ENCODE measurements at places on chromosomes 3 and 15. TPM values are rescaled to one million over a fixed set of nuclear protein-coding genes. Genes with fewer than 3 reads are reported as not detected.

PAQR5 gene
- total RNA-seq: not detected

DNA sequence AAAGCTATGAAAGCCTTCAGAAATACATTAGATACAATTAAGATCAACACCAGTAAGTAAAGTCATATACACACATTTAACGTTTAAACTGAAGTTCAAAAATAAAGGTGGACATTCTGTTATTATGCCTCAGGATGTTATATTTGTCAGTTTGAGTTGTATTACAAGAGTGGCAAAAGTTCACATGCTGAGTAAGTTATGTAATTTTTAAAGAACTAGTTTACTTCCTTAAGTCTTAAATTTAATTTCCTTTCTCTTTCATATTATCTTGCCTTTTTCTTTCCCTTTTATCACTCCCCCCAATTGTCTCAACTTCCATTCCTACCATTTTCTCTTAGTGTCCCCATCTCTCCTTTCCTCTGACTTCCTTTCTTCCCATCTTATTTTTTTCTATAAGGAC lies 4.9 kb upstream of the GPR87 start:
- H3K36me3 ChIP-seq: peaks cover 2% of the 10 kb centered on the region
- peaks cover 35% of the 10 kb centered on the region for H3K27me3 ChIP-seq
- H3K4me3 ChIP-seq: no peak overlapping the region
- no peak for DNase-seq
- no peaks in the 10 kb centered on the region for H3K4me1 ChIP-seq

GRCh38 chr3:186825294-186825821 lies 17.2 kb upstream of the ADIPOQ start:
- no peak for DNase-seq
- no peak overlapping the region for H3K27ac ChIP-seq
- peak overlapping the region; percentile 83 for H3K4me3 ChIP-seq
- peaks cover 18% of the 10 kb centered on the region for H3K4me1 ChIP-seq
- no peaks in the 10 kb centered on the region for H3K36me3 ChIP-seq

GRCh38 chr3:8937064-8938020 lies 25.9 kb downstream of the RAD18 start:
- peaks cover 12% of the 10 kb centered on the region for H3K4me1 ChIP-seq
- no peaks in the 10 kb centered on the region for H3K27me3 ChIP-seq
- no peak overlapping the region for H3K27ac ChIP-seq
- DNase-seq: no peak

- H3K4me3 ChIP-seq: no peak overlapping the region
- no peak for DNase-seq
- H3K27me3 ChIP-seq: peaks cover 47% of the 10 kb centered on the region
- peaks cover 11% of the 10 kb centered on the region for H3K36me3 ChIP-seq
These were observed 4.0 kb downstream of the CCDC33 start for GRCh38 chr15:74240002-74240568.

DNA sequence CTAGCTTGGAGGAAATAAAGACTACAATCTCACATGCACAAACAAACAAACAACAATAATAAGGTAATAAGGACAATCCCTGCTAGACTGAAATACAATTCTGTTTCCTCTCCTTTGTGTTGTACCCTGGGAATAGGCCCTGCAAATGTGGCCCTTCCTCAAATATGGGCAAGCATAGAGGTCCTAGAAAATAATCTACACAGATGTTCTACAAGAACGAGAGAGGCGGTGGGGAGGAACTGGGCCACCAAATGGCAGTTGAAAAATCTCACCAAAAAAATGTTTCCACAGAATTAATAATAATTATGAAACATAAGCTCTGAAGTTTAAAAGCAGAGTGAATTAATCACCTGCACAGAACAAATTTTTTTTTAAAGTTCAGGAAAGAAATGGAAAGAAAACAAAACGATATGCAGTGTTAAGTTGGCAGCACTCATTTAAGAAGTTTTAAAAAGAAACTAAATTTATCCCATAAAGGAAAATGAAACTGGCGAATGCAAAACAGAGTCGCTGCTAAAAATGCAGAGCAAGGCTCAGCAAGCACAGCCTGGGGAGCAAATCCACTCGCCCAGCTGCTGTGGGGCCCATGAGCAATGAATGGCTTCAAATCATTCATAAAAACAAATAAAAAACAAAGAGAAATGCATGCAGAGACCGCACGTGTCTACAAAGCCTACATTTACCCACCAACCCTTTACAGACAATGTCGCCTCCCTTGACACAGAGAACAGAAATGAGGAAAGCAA lies 475.4 kb downstream of the OCA2 start:
- H3K4me1 ChIP-seq: no peaks in the 10 kb centered on the region
- H3K4me3 ChIP-seq: no peak overlapping the region
- H3K36me3 ChIP-seq: no peaks in the 10 kb centered on the region
- no peak overlapping the region for H3K27ac ChIP-seq

ZNF774 gene
- total RNA-seq: 0.15 TPM

DNA sequence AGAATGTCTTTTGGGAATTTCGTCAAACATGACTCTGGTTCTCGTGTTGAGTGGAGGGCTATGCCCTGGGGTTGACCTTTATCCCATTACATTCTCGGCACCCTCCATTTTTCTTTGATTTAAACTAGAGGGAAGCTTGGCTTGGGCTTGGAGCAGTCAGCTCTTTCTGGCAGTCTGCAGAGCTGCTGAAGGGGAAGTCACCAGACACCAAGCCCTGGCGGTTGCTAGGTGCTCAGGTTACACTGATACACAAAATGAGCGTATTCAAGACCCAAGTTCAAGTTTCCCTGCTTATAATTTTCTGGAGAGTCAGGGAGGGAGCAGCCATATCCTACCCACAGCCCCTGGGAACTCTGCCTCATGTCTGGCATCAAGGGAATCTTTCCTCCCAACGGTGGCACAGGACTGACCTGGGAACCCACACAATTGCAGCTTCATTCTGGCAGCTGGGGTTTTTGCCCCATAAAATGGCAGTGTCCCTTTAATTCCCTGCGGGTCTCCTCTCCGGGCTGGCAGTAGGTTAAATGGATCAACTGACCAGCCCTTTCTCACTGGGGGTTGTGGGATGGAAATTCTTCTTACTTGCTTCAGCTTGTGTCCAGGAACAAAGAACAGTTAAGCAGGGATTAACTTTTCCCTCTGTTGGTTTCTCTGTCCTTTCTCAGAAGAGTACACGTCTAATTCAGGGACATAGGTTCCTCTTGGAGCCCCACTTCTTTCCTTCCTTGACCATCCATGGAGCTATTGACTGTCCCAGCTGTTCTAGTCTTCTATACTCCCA lies 110.0 kb upstream of the DLG1 start:
- no peak overlapping the region for H3K4me3 ChIP-seq
- no peak for DNase-seq
- no peaks in the 10 kb centered on the region for H3K36me3 ChIP-seq
- no peak overlapping the region for H3K27ac ChIP-seq

- no peaks in the 10 kb centered on the region for H3K27me3 ChIP-seq
- no peak overlapping the region for H3K27ac ChIP-seq
- no peak overlapping the region for H3K4me3 ChIP-seq
- no peaks in the 10 kb centered on the region for H3K36me3 ChIP-seq
- no peak for DNase-seq
- peaks cover 5% of the 10 kb centered on the region for H3K4me1 ChIP-seq
These were observed 157.9 kb downstream of the RAP2B start for GRCh38 chr3:153319705-153320554.

GRCh38 chr15:98878862-98879261 lies 128.7 kb downstream of the PGPEP1L start:
- H3K4me3 ChIP-seq: no peak overlapping the region
- H3K27me3 ChIP-seq: peaks cover 16% of the 10 kb centered on the region
- H3K27ac ChIP-seq: no peak overlapping the region

- H3K27ac ChIP-seq: no peak overlapping the region
- H3K4me1 ChIP-seq: no peaks in the 10 kb centered on the region
- no peak for DNase-seq
These were observed 413.9 kb upstream of the MDFIC2 start for GRCh38 chr3:70726096-70726938.

MRPL47 gene
- total RNA-seq: 21.3 TPM

GOLGA8T gene
- total RNA-seq: 0.17 TPM

DNA sequence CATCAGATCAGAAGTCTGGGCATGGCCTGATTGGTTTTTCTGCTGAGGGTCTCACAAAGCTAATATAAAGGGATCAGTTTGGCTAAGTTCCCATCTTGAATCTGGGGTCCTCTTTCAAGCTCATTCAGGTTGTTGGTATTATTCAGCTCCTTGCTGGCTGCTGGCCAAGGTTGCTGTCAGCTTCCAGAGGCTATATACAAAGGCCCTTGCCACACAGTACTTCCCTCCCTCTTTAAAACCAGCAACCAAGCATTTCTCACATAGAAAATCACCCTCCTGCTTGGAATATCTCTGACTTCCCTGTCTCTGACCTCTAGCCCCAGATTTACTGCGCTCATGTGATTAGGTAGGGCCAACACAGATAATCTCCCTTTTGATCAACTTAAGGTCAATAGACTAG lies 442.9 kb downstream of the ERC2 start:
- no peaks in the 10 kb centered on the region for H3K4me1 ChIP-seq
- H3K4me3 ChIP-seq: no peak overlapping the region
- H3K36me3 ChIP-seq: no peaks in the 10 kb centered on the region

GRCh38 chr15:52556524-52557273 lies 12.1 kb downstream of the ARPP19 start:
- H3K27me3 ChIP-seq: no peaks in the 10 kb centered on the region
- peak overlapping the region; percentile 76 for H3K27ac ChIP-seq
- H3K4me1 ChIP-seq: peaks cover 33% of the 10 kb centered on the region

POLQ gene
- total RNA-seq: 0.15 TPM

DNA sequence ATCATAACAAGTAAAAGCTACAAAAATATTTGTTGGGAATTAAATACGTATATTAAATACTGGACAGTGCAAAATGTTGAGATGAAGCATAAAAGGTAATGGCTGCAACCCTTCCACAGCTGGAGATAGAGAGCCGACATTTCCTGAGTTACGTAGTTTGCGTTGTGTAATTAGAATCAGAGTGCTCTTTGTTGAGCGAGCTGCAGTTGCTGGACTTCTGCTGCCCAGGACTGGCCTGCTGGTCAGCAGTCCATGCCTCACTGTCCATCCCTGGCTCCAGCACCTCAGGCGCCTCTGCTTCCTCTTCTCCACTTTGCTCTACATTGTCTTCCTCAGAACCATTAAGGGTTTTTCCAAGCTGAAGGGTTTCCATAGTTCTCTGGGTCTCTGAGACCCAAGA lies 28.4 kb upstream of the SHC4 start:
- H3K27me3 ChIP-seq: no peaks in the 10 kb centered on the region
- peaks cover 6% of the 10 kb centered on the region for H3K4me1 ChIP-seq
- no peak overlapping the region for H3K4me3 ChIP-seq
- no peak for DNase-seq

DNA sequence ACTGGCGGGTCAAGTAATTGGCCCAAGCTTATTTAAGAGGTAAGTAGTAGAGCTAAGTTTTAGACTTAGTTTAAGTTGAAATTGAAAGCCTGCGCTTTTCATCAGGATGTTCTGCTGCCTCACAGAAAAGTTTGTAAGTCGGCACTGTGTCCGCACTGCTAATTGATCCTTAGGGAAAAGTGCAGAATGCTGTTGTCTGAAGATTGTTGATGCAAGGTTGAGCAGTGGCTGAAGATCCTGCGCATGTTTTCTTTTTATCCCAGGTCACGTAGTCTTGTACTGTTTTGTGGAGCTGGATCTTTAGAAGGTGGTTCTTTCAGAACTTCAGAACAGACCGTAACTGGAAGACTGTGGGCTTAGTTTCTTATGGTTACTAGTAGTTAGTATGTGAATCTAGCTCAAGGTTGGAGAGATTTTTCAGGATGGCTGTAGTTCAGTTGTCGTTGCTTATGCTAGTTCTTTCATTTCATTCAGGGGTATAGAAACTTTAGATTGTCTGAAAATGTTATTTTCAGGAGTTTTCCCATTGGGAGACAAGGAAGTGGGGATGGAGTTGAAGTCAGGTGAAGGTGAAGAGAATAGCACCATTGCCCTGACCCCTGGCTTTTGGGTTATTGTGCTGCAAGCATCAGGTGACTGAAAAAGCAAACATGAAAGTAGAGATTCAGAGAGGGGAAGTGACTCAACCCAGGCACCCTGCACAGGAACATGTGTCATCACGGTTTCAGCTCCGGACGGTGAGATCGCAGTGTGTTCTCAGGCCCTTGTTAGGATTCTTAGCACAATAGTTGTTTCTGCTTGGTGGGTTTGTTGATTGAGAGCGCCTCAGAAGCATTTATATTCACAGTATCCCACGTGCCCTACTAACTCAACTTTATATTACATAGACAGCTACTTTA lies 32.8 kb downstream of the AKAP13 start:
- H3K27ac ChIP-seq: peak overlapping the region; percentile 95
- no peaks in the 10 kb centered on the region for H3K27me3 ChIP-seq
- DNase-seq: peak; percentile 57
- H3K36me3 ChIP-seq: no peaks in the 10 kb centered on the region
- peak overlapping the region; percentile 76 for H3K4me3 ChIP-seq

TMEM158 gene
- total RNA-seq: 0.25 TPM

STXBP5L gene
- not detected for total RNA-seq

- H3K27ac ChIP-seq: no peak overlapping the region
- H3K4me3 ChIP-seq: no peak overlapping the region
- H3K36me3 ChIP-seq: peaks cover 3% of the 10 kb centered on the region
- H3K27me3 ChIP-seq: no peaks in the 10 kb centered on the region
These were observed 1030.5 kb downstream of the FHIT start for GRCh38 chr3:60220768-60221167.

OTOL1 gene
- not detected for total RNA-seq

GRCh38 chr3:25749031-25749581 lies 34.1 kb downstream of the NGLY1 start:
- DNase-seq: no peak
- no peak overlapping the region for H3K4me3 ChIP-seq
- no peak overlapping the region for H3K27ac ChIP-seq
- peaks cover 9% of the 10 kb centered on the region for H3K4me1 ChIP-seq
- peaks cover 16% of the 10 kb centered on the region for H3K36me3 ChIP-seq
- no peaks in the 10 kb centered on the region for H3K27me3 ChIP-seq

GRCh38 chr3:70813311-70813710 lies 500.9 kb upstream of the MDFIC2 start:
- DNase-seq: no peak
- no peak overlapping the region for H3K4me3 ChIP-seq
- no peaks in the 10 kb centered on the region for H3K36me3 ChIP-seq
- H3K27ac ChIP-seq: no peak overlapping the region

- H3K27ac ChIP-seq: no peak overlapping the region
- H3K27me3 ChIP-seq: peaks cover 22% of the 10 kb centered on the region
- H3K4me3 ChIP-seq: no peak overlapping the region
These were observed 40.2 kb upstream of the TLE3 start for GRCh38 chr15:70137967-70138366.

- no peak overlapping the region for H3K27ac ChIP-seq
- no peak for DNase-seq
- H3K4me3 ChIP-seq: no peak overlapping the region
- H3K4me1 ChIP-seq: peaks cover 4% of the 10 kb centered on the region
- peaks cover 16% of the 10 kb centered on the region for H3K27me3 ChIP-seq
- no peaks in the 10 kb centered on the region for H3K36me3 ChIP-seq
These were observed 125.9 kb upstream of the SMAD3 start for GRCh38 chr15:66939451-66940023.

- no peaks in the 10 kb centered on the region for H3K4me1 ChIP-seq
- no peak overlapping the region for H3K27ac ChIP-seq
- H3K4me3 ChIP-seq: no peak overlapping the region
These were observed 259.1 kb downstream of the OPA1 start for GRCh38 chr3:193851941-193852674.

- no peak for DNase-seq
- no peak overlapping the region for H3K4me3 ChIP-seq
- H3K4me1 ChIP-seq: no peaks in the 10 kb centered on the region
These were observed 17.7 kb upstream of the SLMAP start for GRCh38 chr3:57738391-57738790.

AMIGO3 gene
- 0.99 TPM for total RNA-seq
